ENCODE measurements at places on chromosomes 2 and 18.

DNA sequence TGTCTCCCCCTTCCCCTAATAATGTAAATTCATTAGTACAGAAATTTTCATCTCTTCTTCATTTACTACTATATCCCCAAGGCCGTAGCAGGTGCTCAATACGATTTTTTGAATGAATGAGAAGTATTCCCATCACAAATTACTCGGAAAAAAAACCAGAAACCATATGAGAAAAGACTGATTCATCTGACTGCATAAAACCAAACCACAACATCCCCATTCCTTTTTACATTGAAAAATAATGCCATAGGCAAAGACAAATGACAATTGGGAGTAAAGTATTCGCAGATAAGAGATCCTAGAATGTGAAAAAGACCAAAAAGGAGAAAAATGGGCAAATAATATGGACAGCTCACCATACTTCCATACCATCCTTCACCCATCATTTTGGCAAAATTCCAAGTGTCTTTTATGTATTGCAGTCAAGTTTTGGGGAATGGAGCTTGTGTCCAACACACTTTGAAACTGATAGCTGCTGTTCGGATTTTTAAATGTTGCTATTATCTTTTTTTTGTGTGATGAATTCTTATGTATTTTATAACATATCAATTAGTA, 1.5 kb downstream of the ZC3H8 start:
- DNase-seq: peak; percentile 38

- DNase-seq: peak; percentile 47
Observed at GRCh38 chr2:229780856-229781773, 66.8 kb upstream of the DNER start.

- peak; percentile 62 for DNase-seq
Observed at GRCh38 chr18:48952287-48953103, 1.7 kb upstream of the SMAD7 start.

- no peak for DNase-seq
Observed at GRCh38 chr18:25058521-25058920, 293.4 kb downstream of the ZNF521 start.

DNA sequence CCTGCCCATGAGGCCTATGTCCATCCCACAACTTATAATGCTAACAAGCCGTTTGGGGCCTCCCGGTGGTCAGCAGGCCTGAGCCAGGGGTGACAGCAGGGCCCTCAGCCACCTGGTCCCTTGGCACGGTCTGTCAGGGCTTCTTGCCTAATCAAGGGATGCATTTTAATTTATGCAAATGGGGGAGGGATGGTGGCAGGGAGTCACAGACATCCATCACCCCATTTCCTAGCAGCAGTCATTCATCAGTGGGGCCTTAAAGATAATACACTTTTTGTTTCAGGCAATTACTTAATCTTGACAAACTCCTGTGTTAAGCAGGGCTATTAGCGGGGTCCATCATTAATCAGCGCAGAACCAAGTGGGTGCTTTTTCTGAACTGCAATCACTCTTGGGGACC, 174.5 kb downstream of the GLI2 start:
- no peak for DNase-seq

- DNase-seq: no peak
Observed at GRCh38 chr2:79831961-79832360, 319.1 kb downstream of the CTNNA2 start.

GRCh38 chr2:170221317-170222288, 43.7 kb downstream of the MYO3B start:
- no peak for DNase-seq

DNA sequence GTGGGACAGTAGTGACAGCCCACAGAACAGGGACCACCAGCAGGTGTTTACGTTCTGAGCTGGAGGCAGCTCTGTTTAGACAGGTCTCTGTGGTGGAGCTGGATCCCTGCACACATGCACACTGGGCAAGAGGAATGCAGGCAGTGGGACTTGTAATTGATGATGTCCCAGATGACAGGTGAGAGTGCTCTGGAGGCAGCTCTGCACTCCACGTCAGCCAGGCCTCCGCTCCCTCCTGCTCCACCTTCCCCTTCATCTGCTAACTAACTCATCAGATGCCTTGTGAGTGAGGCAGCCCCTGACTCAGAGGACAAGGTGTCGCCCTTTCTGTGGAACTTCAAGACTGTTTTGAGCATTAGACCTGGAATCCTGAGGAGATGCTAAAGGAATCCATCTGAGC, 53.2 kb downstream of the SH3YL1 start:
- no peak for DNase-seq
